CD4-positive, alpha-beta T cell treated with Interleukin-21 for 1 hour (primary cell): ENCODE measurements at places on chromosomes 4 and X.

- DNase-seq = no peak
Measured at GRCh38 chr4:99390055-99390454, 37.5 kb upstream of the ADH1C start.

DNA sequence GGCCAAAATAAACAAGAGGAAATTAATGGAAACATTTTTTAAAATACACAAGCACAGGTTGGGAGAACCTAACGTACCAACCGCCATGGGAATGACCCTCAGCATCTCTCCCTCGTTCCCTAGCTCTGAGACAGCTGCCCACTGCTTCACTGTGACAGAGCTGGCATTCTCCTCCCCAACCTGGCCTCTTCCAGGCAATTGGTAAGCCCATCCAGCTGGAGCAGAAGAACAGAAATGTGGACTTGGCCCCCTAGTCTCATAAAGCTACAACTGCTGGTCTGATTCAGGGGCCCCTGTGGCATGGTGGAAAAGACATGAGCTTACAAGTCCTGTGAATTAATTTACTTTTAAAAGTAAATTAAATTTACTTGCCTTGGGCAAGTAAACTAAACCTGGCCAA is 245.1 kb downstream of the PTTG2 start:
- no peak for DNase-seq

- no peak for DNase-seq
Measured at GRCh38 chrX:95156566-95156965, 1482.6 kb downstream of the FAM133A start.

- DNase-seq = no peak
Measured at GRCh38 chrX:119477812-119478232, 9.6 kb downstream of the SLC25A5 start.

- DNase-seq = peak; percentile 29
Measured at GRCh38 chr4:121156822-121157769, 7.0 kb downstream of the TNIP3 start.

DNA sequence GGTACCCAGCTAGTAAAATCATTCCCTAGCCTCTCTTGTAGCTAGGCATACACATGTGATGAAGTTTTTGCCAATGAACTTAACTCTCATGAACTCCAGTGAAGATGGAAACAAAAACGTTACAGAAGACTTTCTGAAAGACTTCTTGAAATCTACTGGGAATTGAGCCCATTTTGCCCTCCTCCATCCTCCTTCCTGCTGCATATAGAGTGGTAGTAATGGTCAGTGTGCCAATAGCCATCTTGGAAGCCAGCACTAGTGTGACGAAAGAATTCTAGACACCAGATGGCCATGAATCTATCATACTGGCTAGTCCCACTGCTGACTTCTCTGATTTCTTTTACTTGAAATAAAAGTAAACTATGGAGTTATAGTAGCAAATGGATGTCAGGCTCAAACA is 30.9 kb upstream of the PPA2 start:
- DNase-seq = no peak

- DNase-seq = peak; percentile 46
Measured at GRCh38 chrX:134764202-134764785, 106.0 kb upstream of the PLAC1 start.

- DNase-seq = no peak
Measured at GRCh38 chrX:2242326-2242725, 258.4 kb downstream of the DHRSX start.

- DNase-seq = no peak
Measured at GRCh38 chrX:115229337-115230003, 4.4 kb downstream of the LRCH2 start.

- no peak for DNase-seq
Measured at GRCh38 chrX:68692651-68693050, 45.2 kb downstream of the STARD8 start.

- DNase-seq = peak; percentile 45
Measured at GRCh38 chrX:13101441-13102139, 57.2 kb upstream of the FAM9C start.

DNA sequence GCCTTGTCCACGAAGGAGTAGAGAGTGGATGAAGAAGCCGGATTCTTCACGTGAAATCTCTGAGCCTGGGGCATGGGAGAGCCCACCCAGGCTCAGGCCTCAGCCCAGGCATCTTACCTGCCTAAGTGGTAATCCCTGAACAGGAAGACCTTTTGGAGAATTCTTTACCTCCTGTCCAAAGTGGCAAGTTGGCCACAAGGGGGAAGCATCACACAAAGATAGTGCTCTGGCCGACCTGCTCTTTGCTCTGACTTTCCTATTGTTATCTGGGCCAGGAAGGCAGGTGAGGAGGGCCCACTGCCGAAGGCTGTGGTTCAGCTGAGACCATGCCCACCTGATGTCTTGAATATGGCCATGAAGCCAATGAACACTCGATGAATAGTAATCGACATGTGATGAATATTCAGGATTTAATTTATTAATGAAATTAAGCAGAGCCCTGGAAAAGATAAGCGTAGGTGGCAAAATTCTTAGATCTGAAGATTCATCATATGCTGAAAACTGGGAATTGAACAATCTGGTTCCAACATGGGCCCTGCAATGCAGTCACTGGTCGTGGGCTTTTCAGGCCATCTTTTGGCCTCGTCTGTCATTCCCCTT is 93.8 kb downstream of the PDGFRA start:
- peak; percentile 34 for DNase-seq

DNA sequence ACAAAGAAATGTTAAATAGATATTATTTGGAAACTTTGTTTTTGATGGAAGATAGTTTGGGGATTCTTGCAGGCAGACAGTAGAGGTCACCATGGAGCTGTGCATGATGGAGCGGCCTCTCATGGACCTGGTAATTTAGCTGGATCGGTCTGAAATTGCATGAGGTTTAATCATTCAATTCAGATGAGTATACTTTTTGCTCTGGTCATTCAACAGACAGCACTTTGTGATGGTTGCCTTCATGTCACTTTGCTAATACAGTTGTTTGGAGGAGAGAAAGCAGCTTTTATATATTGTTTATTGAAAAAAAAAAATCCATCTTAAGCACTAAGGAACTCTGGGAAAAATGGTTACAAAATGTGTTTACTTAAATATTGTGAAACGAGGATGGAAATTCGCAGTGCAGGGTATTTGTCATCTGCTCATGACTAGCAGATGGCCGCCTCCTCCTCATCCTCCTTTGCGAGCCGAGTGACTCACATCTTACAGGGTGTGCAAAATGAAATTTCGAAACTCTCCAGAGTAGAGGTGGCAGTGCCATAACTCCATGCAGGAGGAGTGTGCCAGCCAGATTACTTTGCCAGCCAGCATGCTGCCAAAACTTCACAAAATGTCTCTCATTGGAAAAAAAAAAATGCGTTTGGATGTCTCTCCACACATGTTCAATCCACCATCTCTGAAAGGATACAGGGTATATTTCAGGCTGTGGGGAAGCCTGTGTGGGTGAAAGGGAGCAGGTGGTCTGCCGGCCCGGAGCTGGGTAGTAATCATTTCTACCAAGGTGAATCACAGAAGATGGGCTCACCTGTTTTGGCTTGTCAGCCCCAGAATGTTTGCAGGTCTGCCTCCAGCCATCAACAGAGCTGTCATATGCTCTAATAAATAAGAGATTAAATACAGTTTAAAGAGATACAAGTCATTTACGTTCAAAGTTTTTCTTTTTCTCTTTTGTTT is 314.9 kb upstream of the DIPK2B start:
- peak; percentile 51 for DNase-seq

GRCh38 chr4:73901031-73901430 is 31.8 kb downstream of the CXCL1 start:
- DNase-seq = no peak

DNA sequence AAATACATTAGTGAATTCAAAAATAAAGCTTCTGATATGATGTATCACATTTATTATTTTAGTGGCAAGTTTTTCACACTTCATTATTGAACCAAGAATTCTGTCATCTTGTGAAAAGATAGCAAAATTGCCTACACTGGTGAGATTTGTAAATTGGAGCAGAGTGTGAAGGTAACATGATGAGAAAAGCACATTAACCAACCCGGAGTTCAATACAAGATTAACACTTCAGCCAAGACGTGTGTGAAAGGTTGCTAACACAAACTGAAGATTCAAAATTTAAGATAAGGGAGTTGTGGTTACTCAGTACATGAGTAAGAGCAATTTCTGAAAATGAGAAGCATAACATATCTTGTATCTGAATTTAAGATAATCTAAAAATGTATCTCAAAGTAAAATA is 346.7 kb downstream of the PDHA2 start:
- DNase-seq = no peak

DNA sequence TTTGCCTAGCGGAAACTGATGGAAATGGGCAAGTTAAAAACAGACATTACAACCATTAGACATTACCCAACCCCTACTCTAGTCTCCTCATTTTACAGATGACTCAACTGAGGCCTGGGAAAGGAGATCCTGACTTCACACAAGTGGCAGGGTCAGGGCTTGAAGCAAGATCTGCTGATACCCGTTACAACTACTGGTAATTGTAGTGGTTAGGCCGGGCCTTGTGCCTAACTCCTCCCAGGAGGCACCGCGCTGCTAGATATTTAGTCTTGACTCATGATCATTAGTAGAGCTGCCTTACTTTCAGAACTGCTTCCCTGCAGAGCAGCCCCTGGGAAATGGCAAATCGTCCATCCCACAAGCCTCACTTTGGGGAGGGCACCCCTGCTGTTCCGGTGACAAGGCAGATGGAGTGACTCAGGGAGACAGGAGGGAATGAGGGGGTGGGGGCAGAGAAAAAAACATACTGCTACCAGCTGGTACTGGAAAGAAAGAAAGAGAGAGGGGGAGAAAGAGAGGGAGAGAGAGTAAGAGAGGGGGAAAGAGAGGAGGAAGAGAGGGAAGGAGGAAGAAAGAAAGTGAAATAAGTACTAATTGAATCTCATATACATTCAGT is 12.2 kb downstream of the ARHGEF6 start:
- DNase-seq = peak; percentile 43

GRCh38 chrX:41490446-41490845 is 43.3 kb downstream of the NYX start:
- DNase-seq = no peak

GRCh38 chr4:165199286-165199685 is 8.1 kb upstream of the KLHL2 start:
- DNase-seq = no peak

DNA sequence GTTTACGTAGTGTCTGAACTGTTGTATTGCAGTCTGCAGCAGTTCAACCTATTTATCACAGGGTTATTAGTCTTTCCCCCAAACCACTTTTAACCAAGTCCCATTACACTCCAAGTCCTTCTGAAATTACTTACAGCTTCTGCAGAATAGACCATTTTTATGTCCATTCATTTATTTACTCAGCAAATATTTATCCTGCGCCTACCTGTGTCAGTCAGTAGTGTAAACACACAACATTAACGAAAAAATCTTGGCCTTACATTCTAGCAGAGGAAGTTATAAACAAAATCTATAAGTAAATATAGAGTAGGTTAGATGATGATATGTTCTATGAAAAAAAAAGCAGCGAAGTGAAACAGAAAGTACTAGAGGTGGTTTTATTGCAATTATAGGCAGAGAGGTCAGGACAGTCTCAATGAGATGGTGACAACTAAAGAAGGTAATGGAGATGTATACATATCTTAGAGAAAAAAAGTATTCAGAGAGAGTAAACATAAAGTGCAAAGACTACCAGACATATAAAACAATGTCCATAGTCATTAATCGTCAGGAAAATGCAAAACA is 534.7 kb downstream of the KCNIP4 start:
- DNase-seq = no peak

- DNase-seq = no peak
Measured at GRCh38 chrX:136039968-136040367, 54.7 kb downstream of the SLC9A6 start.

GRCh38 chrX:100687546-100687945 is 43.5 kb downstream of the SRPX2 start:
- DNase-seq = no peak

DNA sequence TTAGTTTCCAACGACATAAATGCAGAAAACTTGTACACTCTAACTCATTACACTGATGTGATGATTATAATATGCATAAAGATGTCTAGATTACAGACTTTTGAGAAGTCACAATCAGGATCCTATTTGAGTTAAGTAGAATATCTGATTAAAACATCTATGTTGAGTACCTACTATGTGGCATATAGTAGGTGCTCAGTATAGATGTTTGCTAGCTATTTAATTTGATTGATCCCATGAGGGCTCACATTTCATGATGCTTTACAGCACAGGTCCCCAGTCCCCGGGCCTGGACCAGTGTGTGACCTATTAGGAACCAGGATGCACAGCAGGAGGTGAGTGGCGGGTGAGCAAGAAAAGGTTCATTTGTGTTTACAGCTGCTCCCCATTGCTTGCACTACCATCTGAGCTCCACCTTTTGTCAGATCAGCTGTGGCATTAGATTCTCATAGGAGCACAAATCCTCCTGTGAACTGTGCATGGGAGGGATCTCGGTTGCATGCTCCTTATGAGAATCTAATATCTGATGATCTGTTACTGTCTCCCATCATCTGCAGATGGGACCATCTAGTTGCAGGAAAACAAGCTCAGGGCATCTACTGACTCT is 33.0 kb upstream of the CXCL8 start:
- DNase-seq = no peak

GRCh38 chr4:86686741-86687140 is 92.6 kb downstream of the PTPN13 start:
- DNase-seq = no peak

DNA sequence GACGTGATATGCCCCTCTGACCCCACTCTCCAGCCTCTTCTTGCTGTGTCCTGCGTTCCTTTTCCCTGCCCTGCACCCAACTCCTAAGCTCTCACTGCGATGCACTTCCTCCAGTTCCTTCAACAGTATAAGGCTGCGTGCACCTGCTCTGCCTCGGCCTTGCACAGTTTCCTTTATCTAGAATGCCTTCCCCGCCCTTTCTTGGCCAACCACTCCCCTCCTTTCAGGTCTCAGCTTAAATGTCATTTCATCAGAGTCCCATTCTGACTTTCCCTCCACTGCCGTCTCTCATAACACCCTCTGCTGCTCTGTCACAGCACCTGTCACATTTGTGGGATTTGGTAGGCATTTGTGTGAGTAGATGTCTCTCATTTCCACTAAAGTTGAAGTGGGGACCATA is 58.4 kb upstream of the NEIL3 start:
- no peak for DNase-seq

DNA sequence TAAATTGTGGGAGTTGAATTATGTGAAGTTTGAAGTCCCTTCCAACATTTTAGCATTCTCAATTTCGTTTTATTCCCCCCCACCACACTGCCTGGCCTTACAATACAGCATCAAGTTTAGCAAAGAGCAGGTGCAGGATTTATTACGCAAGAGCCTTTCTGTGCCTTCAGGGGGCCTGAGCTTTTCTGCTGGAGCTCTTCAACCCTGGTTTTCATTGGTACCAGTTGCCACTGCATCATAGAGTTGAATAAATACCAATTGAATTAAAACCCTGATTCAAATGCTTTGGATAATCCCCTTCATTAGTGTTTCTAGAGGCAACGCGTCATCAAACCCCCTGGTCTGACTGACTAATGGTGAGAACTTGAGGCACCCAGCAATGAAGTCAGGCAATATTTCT is 43.6 kb upstream of the KIT start:
- no peak for DNase-seq
